ENCODE measurements at places on chromosomes 5 and 9.

- DNase-seq, result peak; percentile 73
Observed at GRCh38 chr5:150412319-150413175, at the start of gene CD74. TSS of gene CD74 (minus strand) at chr5:150412910. CDS start at chr5:150412749, 161 bp downstream.

GRCh38 chr5:139739150-139739974 is 56.2 kb upstream of the PSD2 start:
- DNase-seq, result no peak

DNA sequence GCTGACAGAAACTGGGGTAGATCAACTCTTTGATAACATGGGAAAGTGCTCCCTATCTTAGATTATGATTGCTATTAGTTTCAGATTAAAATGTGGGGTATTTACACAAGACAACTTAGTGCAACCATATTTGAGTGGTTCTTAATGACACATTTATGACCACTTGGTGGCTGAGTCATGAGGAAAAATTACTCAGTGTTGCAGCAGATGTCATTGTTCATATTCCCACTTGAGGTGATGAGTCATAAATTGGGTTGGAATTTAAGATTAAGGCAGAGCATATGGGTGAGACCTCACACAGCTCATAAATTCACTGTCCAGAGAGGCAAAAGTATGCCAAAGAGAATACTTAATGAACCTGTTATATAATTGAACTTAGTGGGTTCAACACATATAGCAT is 408.3 kb downstream of the DMRT2 start:
- no peak for DNase-seq

DNA sequence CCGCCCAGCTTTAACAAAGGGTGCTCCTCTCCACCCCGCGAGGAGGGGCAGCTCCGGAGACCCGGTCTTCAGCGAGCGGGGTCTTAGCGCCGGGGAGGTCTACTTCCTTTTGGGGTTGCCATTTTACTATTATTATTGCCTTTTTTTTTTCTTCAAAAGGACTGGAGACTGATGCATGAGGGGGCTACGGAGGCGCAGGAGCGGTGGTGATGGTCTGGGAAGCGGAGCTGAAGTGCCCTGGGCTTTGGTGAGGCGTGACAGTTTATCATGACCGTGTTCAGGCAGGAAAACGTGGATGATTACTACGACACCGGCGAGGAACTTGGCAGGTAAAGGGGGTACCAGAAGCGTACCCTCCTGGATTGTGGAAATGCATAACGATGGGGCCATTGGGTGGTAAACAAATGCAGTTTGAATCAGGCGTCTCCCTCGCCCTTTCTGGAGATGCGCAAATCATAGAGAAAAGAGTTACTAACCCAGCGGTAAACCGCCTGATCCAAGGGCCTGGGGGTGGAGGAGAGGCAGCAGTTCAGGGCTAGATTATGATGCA is 1.2 kb downstream of the DAPK1 start:
- DNase-seq, result no peak

- no peak for DNase-seq
Observed at GRCh38 chr5:152376886-152377285, 28.2 kb downstream of the NMUR2 start.

GRCh38 chr5:121108725-121109124 is 644.6 kb downstream of the PRR16 start:
- DNase-seq, result no peak

- no peak for DNase-seq
Observed at GRCh38 chr5:141383345-141383744, 803 bp downstream of the PCDHGA7 start.

GRCh38 chr5:87851603-87852002 is 417.0 kb downstream of the TMEM161B start:
- DNase-seq, result no peak

DNA sequence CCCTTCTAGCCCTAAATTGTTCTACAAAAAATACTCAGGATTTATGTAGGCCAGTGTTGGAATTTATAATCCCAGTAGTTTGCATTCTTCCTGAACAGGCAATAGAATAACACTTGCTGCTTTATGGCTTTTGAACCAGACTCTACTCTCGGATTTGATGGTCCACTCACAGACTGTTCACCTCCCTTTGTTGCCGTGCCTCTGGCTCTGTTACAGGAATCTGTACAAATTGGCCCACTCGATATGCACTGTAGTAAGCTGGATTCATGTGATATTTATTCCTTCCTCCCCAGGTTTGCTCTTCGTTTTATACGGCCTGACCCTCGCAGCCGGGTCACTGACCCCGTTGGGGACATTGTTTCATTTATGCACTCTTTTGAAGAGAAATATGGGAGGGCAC is 43.7 kb downstream of the FAF2 start:
- DNase-seq, result no peak

DNA sequence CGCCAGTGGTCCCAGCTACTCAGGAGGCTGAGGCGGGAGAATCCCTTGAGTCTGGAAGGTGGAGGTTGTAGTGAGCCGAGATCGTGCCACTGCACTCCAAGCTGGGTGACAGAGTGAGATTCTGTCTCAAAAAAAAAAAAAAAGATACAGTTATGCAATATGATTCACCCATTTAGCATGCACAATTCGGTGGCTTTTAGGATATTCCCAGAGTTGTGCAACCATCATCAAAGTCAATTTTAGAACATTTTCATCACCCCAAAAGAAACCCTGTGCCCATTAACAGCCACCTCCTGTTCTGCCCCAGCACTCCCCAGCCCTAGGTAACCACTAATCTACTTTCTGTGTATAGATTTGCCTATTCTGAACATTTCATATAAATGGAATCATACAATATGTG is 4.3 kb upstream of the DHFR start:
- no peak for DNase-seq

DNA sequence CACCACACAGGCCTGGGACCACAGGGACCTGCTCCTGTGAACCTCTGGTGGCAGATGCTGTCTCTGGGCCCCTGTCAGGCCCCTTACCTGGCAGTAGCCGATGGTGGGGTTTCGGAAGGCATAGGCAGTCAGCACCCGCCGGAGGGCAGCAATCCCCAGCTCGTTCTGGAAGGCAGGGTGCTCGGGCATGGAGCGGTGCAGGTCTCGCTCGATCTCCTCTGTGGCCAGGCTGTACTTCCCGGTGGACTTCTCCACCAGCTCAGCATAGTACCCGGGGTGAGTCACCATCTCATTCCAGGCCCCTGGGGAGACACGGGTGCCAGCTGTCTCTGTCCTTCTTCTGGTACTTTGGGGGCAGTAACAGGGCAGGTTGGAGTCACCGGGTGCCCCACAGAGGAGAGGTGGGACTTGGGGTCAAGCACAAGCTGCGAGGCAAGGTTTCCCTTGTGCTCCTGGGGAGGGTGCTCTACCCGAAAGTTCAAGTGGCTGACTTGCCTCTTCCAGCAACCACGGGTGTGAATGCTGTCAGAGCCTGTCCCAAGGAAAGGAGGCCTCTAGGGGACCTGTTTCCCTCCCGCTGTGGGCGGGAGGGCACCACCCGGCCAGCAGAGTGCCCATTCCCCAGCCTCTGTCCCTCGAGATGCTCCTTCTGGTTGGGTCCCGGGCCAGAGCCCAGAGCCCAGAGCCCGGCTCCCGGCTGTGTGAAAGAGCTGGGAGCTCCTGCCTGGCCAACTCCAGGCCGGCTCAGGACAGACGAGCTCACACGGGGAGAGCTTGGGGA is 19.8 kb upstream of the MRNIP start:
- no peak for DNase-seq

DNA sequence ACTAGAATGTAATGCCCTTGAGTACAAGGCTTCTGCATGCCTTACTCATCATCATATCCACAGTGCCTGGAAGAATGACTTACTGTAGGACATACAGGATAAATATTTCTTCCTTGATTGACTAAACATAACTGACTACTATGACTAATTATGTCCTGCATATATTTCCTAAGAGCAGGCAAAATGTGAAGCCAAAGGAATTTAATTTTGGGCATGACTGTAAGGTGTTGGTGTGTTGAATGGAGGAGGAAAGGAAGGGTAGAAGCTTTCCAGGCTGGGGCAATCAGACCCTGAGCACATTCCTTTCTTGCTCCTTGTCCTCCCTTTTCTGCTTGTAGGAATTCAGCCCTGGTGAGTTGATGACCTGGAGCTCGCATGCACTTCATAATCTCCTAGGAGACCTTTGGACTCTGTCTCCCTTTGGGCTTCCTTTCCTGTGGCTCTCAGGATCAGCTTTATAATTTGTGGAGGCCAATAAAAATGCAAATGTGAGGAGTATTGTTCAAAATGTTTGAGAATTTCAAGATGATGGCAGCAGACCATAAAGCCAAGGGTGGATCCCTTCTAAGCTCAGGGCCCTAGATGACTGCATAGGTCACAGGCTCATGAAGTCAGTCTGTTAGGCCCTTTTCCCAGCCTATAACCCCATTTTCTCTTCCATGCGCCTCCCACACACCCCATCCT is 174.0 kb downstream of the HMHB1 start:
- DNase-seq, result no peak

DNA sequence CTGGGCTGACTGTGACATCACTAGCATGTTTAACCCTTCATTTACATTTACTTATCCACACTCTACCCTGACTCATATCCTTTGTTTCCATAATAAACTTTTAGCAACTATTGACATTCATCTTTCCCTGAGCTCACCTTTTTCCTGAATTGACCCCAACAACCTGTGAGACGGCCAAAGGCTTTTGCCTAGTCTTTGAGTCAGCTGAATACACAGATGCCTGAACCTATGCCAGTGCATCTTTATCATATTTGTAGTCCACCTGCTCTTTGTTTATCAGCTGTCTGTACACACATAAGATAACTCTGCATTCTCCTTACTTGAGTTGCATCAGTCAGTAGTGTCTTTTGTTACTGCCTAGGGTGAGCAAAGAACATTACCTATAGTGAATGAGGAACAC is 128.5 kb upstream of the HMHB1 start:
- no peak for DNase-seq

- DNase-seq, result no peak
Observed at GRCh38 chr5:128118214-128118613, 34.6 kb downstream of the SLC12A2 start.

DNA sequence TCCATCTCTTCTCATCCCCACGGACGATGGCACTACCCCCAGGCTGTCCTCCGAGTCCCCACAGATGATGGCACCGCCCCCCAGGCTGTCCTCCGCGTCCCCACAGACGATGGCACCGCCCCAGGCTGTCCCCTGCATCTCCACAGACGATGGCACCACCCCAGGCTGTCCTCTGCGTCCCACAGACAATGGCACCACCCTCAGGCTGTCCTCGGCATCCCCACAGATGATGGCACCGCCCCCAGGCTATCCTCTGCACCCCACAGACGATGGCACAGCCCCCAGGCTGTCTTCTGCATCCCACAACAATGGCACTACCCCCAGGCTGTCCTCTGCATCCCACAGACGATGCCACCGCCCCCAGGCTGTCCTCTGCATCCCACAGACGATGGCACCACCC is 57.4 kb upstream of the PTCH1 start:
- DNase-seq, result no peak

DNA sequence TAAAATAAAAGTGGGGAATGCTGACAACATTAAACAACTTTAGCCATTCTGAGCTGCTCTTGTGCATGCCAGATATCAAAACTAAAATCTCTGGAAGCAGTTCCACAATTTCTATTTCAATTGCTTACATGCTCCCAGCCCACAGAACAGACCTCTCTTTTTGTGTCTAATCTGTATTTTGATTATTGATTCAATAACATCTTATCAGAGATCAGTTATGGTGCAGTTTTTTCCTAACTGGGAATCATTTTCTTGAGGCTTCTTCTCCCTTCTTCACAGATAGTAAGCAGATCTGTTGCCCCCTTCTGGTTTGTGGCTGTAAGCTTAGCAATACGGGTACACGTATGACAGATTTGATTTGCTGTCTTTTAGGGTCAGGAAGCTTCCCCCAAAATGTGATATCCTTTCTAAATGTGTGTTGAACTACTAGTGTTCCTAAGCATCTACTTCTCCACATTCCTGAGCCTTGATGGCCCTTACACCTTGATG is 39.4 kb downstream of the MRPS27 start:
- DNase-seq, result no peak

- no peak for DNase-seq
Observed at GRCh38 chr5:60699288-60699608, 718 bp downstream of the DEPDC1B start.

DNA sequence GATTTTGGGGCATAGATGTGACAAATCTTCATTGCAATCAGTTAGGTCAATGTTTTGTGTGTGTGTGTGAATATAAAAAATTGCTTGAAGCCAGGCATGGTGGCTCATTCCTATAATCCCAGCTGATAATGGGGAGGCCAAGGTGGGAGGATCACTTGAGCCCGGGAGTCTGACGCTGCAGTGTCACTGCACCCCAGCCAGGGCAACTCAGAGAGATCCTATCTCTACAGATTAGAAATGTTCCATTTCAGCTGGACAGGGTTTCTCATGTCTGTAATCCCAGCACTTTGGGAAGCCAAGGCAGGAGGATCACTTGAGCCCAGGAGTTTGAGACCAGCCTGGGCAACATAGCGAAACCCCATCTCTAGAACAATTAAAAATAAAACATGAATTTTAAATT is 11.5 kb downstream of the OR2V2 start:
- no peak for DNase-seq

DNA sequence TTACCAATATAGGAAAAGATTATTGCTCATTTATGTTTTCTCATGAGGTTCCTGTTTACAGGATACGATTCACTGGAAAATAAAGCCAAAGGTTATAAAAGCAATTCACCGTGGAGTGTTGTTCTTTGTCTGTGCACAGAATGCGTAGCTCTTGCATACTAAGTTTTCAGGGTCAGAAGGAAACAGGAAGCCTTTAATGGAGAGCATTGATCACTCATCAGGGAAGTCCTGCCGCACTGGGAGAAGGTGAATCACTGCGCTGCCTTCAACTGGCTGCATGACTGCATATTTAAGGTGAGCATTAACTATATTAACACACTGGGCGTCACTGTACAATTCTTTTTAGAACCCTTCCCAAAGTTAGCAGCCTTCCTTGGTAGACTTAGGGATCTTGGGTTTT is 74.1 kb upstream of the SYK start:
- no peak for DNase-seq

GRCh38 chr5:58011301-58011700 is 448.6 kb downstream of the PLK2 start:
- no peak for DNase-seq

DNA sequence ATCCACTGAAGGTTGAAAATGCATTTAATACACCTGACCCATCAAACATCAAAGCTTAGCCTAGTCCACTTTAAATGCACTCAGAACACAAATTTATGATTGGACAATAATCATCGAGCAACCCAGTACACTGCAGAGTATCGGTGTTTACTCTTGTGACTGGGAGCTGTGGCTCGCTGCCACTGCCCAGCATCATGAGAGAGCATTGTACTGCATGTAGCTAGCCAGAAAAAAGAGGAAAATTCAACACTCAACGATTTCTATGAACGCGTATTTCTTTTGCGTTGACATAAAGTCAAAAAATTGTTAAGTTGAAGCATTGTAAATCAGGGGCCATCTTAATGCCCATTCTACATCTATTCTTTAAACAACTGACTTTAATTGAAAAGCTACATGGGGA is 95.1 kb upstream of the CD180 start:
- no peak for DNase-seq

Measured in stimulated activated CD4-positive, alpha-beta T cell treated with anti-CD3 and anti-CD28 coated beads, TNF-alpha, amount 100 ng/mL, for 1 hour (primary cell).